ENCODE measurements at places on chromosomes 5 and 9. TPM values are rescaled to one million over a fixed set of nuclear protein-coding genes. Genes with fewer than 3 reads are reported as not detected.
A peak's percentile ranks its signal among the peaks of the same experiment; 100 is the strongest.

DNA sequence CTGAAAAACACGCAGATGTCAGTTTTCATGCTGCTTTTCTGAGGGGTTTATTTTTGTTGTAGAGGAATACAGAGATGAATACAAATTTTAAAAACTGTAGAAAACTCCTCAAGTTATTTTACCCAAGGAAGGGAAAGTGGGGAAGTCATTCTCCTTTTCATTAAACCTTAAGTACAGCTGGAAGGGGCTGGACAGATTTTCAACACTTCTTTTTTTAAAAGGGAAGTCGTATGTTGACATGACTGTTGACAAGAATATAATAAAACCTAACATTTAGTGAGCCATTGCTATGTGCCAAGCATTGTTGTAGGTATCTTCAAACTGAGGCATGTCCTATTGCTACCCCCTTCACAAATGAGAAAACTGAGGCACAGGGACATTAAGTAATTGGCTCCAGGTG is 235.7 kb upstream of the ELL2 start:
- DNase-seq = no peak

GRCh38 chr9:37301042-37301853 is 121.2 kb upstream of the GRHPR start:
- no peak for DNase-seq

- no peak for DNase-seq
These were observed 203.9 kb downstream of the CTNND2 start for GRCh38 chr5:11700391-11700790.

- DNase-seq = no peak
These were observed 7.1 kb downstream of the SNX18 start for GRCh38 chr5:54524704-54525103.

DNA sequence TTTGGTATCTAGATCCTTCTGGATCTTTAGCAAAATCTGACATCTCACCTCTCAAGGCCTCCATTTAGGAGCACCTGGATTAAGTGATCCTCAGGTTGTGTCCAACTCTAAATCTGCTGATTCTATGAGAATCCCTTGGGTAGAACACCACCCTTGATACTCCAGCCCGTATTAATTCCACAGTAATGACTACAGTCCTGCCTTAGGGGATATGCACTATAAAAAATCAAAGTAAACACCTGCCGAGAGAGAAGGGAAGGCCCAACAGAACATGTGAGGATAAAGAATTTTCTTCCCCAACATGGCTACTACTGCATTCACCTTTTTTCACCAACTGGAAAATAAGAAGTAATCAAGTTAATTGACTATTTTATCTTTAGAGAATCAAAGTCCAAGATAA is 27.6 kb downstream of the DAP start:
- no peak for DNase-seq

Gene LHX2
- polyA plus RNA-seq = 0.28 TPM

DNA sequence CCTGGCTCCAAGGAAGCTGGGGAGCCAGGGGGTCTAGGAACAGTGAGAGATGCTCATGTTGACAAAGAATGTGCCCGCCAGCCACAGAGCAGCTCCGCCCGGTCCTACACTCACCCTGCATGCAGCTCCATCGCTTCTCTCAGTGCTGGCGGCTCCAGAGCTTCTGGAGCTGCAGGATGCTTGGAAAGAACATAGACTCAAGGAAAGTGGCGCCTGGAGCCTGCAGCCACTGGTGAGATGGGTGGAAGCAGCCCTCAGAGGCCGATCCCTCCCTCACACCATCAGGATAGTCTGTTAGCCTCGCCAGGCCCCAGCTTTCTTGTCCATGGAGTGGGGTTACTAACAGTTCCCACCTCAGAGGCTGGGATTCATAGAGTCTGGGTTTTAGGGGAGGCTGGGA is 26.4 kb upstream of the SLC6A19 start:
- no peak for DNase-seq

Gene PLPP7
- 1.9 TPM for polyA plus RNA-seq

DNA sequence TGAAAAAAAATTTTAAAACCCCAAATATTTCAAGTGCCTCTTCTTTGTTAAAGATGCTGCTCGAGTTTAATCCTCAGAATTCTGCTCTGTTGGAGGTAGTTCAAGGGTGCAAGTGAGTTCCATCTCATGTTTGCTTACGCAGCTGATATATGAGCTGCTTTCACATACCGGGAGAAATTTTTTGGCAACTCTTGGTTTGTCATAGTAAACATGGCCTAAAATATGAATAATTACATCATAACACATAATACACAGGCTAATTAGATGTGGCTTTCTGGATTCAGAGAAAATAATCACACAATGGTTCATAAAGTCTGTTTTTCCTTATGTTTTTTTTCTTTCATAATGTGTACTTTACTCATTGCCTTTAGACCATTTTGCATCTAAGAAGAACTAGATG is 1134.1 kb downstream of the PTPRD start:
- no peak for DNase-seq

DNA sequence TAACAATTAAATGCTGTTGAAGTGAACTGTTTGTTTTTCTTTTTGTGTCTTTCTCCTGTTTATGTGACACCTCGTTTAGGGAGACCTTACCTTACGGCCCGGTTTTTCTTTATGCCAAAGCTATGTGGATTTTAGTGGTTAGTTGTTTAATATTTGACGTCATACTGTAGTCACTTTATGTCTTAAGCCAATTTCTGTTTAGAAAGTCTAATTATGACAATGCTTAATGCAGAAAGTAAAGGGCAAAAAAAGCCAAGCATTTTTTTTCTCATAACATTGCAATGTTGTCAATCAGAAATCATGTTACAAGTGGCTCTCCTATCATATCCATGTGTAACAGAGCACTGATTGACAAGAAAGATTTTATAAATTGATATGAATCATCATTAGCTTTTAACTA is 442.5 kb upstream of the ARRDC3 start:
- DNase-seq = no peak

- DNase-seq = no peak
These were observed 21.4 kb downstream of the SLC22A4 start for GRCh38 chr5:132315529-132316067.

- no peak for DNase-seq
These were observed 87.3 kb upstream of the GNAQ start for GRCh38 chr9:78118742-78119473.

DNA sequence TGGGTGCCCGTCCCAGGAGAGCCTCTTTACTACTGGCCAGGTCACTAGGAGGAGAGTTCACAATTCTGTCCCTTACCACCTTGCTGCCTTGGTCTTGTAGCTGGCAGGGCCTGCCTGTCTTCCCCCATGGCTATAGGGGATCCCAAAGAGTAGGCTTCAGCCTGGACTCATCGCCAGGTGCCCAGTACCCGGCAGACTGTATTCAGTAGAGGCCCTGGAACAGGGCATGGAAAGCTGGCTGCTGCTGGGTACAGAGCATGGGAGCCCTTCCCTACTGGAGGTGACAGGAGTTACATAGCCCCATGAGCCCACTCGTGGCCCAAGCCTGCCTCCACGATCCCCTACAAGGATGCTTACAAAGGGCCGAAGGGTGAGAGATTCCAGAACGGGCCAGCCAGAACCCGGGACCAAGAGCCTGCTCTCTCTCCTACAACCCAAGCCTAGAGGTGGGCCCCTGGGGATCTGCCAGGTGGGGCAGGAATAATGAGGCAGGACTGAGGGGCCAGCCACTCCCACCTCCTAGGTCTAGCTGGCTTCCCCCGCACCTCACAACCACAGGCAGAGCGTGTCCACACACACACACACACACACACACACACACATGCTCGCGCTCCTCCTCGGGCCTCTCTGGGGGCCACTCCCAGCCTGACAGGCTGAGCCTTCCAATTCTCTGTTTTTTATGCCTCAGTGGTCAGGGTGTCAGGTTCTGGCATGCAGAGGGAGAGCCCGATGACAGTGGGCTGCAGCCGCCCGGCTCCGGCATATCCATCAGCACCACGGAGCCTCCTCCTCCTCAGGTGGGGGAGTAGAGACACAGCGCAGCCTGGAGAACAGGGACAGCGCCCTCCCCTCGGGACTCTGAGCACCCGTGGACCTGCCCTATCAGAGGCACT is 186.0 kb downstream of the PAX5 start:
- DNase-seq = peak; percentile 45

GRCh38 chr5:79803007-79803406 is 113.4 kb downstream of the CMYA5 start:
- no peak for DNase-seq

GRCh38 chr5:121086671-121087070 is 622.6 kb downstream of the PRR16 start:
- DNase-seq = no peak

Gene RAB3C
- polyA plus RNA-seq = 2.5 TPM

DNA sequence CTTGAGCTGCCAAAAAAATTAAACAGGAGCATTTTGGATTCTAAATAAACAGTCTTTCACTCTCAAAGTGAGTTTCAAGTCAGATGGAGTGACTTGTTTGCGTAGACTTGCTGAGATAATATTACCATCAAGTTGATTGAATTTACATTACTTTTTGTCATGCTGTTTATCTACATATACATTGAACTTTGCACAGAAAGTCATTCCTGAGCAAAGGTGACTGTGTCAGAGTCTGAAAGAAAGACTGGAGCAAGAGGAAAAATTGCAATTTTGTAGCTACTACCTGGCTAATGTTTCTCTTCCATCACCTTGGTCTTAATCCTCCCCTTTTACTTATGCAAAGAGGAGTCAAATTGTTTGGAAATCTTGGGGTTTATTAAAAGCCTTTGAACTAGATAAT is 179.4 kb downstream of the PTTG1 start:
- no peak for DNase-seq

DNA sequence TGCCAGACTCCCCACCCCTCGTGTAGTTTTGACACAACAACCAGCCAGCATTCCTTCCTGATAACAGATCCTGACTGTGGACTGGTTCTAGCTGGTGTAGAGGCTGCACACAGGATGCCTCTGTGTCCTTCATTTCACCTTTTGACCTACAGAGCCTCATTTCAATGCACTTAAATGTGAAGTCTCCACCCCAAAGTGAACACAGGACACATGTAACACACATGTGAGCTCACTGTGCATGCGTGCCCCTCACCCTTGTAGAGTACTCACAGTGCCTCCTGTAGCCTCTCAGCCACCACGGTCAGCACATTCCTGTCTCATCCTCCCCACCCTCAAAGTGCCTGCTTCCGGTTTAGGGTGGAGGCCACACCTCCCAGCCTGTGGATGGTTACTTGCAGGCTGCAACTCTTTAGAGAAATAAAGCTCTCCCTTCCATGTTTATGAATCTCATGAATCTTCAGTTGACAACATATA is 11.6 kb upstream of the NKD2 start:
- no peak for DNase-seq

GRCh38 chr5:8730194-8730593 is 815.7 kb downstream of the SEMA5A start:
- no peak for DNase-seq

Gene IARS1
- polyA plus RNA-seq = 95.8 TPM

Gene AK3
- 93.3 TPM for polyA plus RNA-seq

All from right renal pelvis (tissue), 4 donors.